ENCODE measurements at places on chromosomes 5 and 9. TPM values are rescaled to one million over a fixed set of nuclear protein-coding genes. Genes with fewer than 3 reads are reported as not detected.

HSPB3 gene
- total RNA-seq = not detected

IL9 gene
- not detected for total RNA-seq

DNAJC21 gene
- 12.7 TPM for total RNA-seq

GLRA1 gene
- not detected for total RNA-seq

CTSL gene
- 230 TPM for total RNA-seq

DND1 gene
- 0.36 TPM for total RNA-seq

ELOVL7 gene
- 1.1 TPM for total RNA-seq

DYNC2I2 gene
- total RNA-seq = 102 TPM

TMEM8B gene
- 0.33 TPM for total RNA-seq

FAM81B gene
- total RNA-seq = not detected

PDE6A gene
- total RNA-seq = not detected

BRIX1 gene
- total RNA-seq = 40.7 TPM

SUSD1 gene
- 9.3 TPM for total RNA-seq

OR1N2 gene
- total RNA-seq = not detected

GPR151 gene
- not detected for total RNA-seq

TIMD4 gene
- not detected for total RNA-seq

TOPORS gene
- 37.5 TPM for total RNA-seq

NEURL1B gene
- 1.7 TPM for total RNA-seq
